ENCODE measurements at places on chromosomes 4 and X.
A peak's percentile ranks its signal among the peaks of the same experiment; 100 is the strongest.

DNA sequence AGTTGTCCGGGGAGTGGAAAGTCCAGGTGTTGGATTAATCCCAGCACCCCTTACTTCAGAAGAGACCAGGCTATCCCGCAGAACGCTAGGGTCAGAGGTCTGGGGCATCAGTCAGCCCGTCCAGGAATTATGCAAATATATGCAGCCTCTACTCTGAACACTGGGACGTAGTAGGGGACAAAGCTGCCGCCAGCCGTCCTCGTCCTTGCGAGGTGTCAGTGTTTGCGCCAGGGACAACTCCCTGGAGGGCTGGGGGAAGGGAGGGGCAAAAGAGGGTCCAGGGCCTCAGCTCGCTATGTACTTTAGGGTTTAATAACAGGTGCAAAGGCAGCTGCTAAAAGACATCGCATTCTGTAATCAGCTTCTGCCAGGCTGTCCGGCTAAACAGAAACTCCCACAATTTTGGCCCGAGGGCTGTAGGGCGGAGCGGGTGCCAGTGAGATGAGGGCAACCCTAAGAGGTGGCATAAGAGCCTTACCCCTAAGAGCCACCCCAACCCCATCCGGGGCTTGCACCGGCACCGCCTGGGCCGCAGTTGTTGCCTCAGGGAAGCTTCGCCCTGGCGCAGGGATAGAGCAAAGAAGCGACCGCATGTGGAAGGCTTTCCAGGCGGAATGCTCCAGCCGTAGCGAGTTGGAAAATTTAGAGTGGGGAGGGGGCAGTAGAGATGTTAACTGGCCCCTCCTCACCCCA lies 8.4 kb downstream of the HAND2 start:
- no peak for DNase-seq

DNA sequence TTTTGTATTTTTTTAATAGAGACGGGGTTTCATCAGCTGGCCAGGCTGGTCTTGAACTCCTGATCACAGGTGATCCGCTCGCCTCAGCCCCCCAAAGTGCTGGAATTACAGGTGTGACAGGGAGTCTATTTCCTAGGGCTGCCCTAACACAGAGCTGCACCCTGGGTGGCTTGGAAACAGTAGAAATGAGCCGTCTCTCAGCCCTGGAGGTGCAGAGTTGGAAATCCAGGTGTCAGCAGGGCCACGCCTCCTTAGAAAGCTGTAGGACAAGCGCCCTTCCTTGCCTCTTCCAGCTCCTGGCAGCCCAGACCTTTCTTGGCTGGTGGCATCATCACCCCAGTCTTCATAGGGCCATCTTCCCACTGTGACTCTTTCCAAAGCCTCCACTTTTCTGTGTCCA lies 71.6 kb downstream of the DCTD start:
- DNase-seq, result no peak

DNA sequence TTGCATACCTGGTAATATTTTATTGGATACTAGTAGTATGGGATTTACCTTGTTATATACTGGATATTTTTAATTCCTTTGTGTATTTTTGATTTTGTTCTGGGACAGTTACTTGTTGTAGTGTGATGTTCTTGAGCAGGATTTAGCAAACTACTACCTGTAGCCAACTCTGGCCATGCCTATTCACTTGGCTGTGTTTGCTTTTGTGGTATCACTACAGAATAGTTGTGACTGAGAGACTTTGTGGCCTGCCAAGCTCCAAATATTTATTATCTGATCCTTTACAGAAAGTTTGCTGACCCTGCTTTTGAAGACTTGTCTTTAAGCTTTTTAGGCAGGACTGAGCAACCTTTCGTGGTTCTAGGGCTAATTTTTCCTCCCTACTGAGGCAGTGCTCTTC lies 17.8 kb downstream of the ZCCHC4 start:
- DNase-seq, result no peak

DNA sequence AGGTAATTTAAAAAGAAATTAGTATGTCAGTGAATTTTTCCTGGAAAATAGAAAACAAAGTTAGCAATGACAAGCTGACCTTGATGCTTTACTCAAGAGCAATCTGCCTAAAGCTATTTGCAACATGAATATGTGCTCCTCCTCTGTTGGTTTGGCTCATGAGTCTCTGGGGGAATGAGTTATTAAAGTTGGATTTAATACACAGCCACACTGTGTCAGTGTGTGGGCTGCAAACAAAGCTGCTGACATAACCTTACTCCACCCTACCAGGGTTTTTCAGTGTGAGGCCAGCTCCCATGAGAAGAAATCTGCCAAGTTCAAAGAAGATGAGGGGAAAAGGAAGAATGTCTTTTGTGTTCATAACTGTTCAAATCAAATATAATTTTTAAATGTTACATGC lies 280.5 kb downstream of the TLL1 start:
- DNase-seq, result no peak

DNA sequence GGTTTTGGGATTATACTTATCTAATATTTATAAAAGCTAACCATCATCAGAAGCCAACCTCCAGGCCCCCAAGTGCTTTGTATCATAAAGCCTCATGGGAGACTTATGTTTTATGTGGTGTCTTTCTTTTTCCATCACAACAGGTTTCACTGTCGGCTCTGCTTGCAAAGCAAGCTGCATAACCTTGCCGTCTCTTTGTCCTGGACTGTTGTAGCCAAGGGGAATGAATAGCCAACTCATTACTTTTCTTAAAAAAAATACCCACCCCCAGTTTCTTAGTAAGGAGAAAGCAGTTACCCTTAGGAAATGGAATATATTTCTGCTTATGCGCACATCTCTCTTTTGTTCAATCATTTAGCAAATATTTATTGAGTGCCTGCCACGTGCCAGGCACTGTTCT lies 40.7 kb downstream of the FAM184B start:
- no peak for DNase-seq

DNA sequence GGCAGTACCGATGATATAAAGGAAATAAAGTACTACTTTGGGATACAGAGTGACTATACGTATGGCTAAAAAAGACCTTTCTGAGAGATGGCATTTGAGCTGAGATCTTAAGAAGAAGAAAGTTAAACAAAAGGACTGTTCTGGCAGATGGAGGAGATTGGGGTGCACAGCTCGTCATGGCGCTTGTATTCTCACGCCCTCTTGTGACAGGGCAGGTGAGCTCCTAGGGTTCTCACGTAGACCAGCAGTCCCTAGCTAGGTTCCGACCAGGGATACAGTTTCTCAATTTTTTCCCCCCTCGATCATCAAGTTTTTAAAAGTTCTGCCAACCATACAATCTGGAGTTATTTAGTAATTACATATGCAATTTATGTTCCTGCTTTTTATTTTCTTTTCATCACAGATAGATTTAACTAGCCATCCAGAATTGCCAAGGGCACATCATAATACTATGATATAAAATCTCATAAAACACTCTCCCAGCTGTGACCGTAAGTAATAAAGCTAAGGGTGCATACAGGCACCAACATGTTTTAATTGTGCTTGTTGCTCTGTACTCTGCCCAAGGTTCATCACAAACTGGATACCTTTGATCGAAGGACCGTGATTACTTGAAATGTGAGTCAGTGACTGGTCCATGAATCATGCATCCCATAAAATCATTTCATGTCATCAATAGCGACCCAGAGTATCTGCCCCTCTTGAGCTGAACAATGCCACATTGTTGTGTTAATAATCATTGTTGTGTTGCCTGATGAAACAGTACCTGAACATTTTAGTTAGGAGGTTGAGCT lies 69.4 kb upstream of the ZNF518B start:
- DNase-seq, result no peak

- DNase-seq, result no peak
Observed at GRCh38 chr4:151488968-151489367, 80.0 kb downstream of the FHIP1A start.

GRCh38 chrX:19017271-19017670 lies 33.4 kb upstream of the PHKA2 start:
- peak; percentile 0 for DNase-seq

DNA sequence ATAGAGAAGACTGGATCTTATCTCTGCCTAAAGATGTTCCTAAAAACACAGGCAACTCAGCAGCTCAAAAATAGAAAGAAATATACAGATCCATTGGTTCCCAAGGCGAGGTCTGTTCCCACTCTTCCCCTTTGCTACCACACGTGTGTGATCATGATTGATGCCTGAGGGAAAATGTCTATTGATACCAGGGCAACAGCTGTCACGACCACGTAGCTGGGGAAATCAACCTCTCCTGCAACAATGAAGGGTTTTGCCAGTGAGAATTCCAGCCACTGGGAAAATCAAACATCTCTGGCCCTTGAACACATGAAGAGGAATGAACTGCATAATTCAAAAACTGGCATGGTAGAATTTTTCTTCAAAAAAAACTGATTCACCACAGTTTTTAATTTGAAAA lies 131.0 kb upstream of the MAP3K15 start:
- no peak for DNase-seq
